ENCODE measurements at places on chromosomes 13 and 19.

DNA sequence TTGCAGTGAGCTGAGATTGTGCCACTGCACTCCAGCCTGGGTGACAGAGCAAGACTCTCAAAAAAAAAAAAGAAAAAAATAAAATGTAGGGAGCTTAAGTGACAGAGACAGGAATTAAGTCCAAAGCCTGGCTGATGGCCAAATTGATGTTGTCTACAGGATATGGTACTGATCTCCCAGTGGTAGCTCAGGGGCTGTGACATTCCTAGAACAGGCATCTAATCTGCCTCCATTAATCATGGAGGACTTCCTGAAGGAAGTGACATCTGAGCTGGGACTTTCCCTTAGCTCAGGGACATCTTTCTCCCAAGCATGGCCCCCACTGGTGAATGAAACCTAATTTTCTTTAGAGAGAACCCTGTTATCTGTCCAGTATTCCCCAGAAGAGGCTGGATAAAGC, 11.4 kb upstream of the EDDM13 start:
- DNase-seq = no peak

DNA sequence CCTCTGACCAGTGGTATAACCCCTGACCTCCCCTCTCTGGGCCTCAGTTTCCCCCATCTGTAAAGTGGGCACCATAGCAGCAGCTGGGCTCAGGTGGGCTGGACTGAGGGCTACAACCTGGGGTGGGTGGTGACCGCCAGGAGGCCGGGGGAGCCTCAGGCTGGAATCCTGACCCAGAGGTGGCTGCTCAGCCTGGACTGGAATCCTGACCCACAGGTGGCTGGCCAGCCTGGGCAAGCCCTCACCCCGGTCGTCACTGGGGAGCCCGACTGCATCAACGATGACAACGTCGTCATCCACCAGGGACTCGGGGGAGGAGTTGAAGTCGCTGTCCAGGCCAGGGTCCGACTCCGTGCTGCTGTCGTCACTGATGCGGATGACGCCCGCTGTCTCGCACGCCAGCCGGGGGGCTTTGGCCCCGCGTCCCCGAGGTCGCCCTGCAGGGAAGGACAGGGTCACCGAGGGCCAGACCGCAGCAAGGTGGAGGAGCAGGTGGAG, 10.2 kb downstream of the GPX4 start:
- no peak for DNase-seq

DNA sequence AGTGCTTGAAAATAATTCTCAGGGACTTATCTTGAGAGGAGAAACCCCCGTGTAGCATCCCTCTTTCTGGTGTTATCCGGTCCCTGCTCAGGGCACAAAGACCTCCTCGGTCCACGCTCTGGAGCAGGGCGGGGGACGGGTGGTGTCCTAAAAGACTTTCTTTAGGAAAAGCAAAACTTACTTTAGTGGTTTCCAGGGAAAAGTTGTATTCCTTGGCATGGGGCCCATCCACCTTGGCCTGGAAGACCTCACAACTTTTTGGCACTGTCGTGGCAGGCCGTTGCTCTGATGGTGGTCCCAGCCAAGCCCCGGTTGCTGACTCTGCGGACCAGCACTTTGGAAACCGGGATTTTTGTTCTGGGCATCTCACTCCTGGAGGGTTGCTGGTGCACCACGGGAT, 2.7 kb downstream of the AMER2 start:
- DNase-seq = no peak

- DNase-seq = no peak
These were observed 1235.2 kb upstream of the SLC10A2 start for GRCh38 chr13:104301171-104301975.

DNA sequence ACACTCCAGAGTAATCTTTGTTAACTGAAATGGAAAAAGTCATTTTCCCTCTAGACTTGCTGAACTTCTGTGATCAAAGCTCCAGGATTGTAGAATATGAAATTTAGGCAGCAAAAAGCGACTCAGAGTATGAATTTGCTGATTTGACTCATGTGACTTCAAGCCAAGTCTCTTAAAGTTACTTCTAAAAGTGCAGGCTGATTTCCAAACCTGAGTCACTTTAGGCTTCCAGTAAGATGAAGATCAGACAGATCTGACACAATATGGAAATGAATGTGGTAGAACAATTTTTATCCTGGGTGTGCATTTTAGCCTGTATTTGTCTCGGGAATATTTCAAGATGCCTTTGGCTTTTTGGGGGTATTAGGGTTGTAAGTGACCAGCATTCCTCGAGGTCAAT, 151.0 kb upstream of the TMTC4 start:
- no peak for DNase-seq

DNA sequence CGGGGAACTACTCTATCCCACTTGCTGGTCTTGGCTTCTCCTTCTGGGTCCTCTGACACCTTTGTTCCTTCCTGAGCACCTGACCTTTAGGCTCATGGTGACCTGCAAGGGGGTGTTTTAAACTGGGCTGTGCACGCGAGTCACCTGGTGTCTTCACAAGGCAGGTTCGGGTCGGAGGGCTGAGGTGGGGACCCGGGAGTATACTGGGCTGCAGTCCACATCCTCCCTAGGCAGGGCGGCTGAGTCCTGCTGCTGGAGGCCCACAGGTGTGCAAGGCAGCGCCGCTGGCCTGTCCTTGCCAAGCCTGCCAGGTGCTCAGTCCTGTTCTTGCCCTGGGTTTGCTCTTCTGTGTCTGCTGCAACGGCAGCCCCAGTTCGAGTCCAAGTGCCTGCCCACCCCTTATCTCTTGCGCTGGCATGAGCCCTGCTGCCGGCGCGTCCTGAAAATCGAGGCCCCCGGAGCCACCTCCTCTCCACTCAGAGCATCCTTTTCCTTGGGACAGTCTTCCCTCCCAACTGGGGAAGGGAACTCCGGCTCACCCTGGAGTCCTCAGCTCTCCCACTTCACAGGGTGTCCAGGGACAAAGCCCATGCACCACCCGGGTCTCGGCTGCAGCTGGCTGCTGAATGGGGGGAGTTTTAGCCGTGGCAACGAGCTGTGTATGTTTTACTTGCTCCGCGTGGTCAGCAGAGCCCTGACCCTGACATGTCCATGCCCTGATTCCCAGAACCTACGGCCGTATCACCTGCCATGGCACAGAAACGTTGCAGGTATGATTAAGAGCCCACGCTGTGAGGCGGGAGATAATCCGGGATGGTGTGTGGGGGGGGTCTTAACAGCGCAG, 193.5 kb downstream of the TEX29 start:
- DNase-seq = no peak
